ENCODE measurements at places on chromosomes 12 and 14. TPM values are rescaled to one million over a fixed set of nuclear protein-coding genes. Genes with fewer than 3 reads are reported as not detected.

Gene RNASE8
- not detected for total RNA-seq

- DNase-seq: no peak
Observed at GRCh38 chr14:81178063-81178462, 42.7 kb downstream of the GTF2A1 start.

GRCh38 chr12:112025808-112026375 lies 12.7 kb downstream of the ERP29 start:
- no peak for DNase-seq

DNA sequence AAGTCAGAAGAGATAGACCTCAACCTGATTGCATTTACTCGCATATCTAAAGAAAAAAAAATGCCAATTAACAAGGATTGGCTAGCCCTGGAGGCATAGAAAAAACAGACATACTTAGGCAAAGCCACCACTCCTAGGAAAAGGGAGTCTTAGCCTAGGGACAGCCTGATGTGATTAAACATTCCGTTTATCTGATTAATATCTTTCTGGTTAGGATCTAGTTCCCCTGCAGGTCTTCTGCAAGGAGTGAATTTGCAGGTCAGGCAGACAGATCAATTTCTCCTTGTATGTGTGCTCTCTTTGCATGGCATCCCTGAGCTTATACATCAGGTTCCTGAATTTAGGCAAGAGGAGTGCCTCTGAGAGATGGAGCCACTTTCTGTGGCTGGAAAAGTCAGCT lies 70.5 kb downstream of the ESRRB start:
- DNase-seq: no peak

DNA sequence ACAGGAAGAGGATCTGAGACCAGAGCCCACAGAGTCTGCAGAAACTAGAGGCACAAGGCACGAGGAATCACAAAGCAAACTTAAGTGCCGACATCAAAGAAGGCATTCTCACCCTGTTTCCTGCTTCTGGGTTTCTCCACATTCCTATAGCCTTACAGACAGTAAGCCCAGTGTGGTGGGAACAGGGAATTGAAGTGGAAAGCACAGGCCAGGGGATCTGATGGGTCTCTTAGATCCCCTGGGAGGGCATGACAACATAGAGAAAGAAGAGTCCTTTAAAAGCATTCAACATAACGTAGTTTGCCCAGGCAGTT lies 75.6 kb upstream of the FRMD6 start:
- DNase-seq: no peak

DNA sequence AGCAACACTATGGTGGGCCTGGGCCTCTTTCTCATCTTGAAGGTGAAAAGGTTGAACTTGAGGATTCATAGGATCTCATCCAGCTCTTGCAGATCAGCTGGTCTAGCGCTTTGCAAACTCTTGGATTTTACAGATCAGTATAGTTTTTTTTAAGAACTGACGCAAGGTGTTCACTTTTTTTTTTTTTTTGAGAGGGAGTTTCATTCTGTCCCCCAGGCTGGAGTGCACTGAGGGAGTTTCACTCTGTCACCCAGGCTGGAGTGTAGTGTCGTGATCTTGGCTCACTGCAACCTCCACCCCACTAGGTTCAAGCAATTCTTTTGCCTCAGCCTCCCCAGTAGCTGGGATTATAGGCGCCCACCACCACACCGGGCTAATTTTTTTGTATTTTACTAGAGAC lies 20.4 kb upstream of the LGMN start:
- no peak for DNase-seq

DNA sequence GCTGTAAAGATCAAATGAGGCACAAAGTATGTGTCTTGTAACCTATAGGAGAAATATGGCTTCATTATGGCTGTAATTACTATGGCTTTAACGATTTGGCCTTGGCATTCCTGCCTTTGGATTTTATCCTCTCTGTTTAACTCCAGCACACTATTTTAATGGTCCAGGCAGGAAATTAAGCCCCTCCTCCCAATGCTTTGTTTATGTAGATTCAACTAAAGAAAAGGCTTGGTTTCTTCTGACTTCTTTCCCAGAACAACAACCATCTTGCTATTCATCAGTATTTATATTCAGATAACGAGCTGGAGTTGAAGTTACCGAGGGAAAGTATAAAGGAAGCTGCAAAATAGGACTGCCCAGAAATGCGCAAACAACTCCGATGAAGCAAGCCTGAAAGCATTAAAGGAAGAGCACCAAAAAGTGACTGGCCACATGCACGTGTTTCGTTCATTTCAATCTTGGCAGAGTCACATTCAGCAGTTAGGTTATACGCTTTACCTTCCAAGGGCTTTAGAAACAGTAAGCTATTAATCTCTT lies 104.6 kb downstream of the NELL2 start:
- DNase-seq: no peak

- no peak for DNase-seq
Observed at GRCh38 chr12:4003576-4003975, 130.4 kb upstream of the PARP11 start.

DNA sequence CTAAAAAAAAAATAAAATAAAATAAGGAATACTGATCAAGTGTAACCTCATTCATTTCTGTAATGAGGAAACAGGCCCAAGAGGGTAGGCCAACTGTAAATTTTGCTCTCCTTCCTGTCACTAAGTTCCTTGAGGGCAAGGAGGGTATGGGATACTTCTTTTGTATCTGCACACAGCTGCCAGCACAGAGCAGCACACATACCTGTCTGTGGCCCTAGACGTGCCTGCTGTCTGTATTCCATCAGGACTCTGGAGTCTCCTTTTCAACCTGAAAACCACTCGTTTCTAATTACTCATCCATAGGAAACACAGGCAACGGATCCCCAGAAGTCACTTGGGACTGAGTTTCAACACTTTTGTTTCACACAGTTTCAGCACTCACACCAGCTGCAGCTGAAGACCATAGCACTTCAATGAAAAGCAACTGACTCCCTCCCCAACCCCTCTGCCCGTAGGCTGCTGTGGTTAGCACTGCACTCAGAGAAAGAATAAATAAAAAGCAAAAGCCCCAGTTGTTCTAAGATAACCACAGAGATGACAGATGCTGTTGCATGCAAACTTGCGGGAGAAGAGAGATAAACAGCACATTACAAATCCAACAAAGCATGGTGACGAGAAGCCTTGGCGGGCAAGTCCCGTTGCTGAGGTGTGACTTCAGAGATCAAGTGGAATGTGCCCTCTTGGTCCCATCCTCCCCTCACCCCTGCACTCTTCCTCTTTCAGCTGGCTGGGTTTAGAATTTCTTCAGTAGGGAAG lies 24.9 kb downstream of the CRACR2A start:
- no peak for DNase-seq

DNA sequence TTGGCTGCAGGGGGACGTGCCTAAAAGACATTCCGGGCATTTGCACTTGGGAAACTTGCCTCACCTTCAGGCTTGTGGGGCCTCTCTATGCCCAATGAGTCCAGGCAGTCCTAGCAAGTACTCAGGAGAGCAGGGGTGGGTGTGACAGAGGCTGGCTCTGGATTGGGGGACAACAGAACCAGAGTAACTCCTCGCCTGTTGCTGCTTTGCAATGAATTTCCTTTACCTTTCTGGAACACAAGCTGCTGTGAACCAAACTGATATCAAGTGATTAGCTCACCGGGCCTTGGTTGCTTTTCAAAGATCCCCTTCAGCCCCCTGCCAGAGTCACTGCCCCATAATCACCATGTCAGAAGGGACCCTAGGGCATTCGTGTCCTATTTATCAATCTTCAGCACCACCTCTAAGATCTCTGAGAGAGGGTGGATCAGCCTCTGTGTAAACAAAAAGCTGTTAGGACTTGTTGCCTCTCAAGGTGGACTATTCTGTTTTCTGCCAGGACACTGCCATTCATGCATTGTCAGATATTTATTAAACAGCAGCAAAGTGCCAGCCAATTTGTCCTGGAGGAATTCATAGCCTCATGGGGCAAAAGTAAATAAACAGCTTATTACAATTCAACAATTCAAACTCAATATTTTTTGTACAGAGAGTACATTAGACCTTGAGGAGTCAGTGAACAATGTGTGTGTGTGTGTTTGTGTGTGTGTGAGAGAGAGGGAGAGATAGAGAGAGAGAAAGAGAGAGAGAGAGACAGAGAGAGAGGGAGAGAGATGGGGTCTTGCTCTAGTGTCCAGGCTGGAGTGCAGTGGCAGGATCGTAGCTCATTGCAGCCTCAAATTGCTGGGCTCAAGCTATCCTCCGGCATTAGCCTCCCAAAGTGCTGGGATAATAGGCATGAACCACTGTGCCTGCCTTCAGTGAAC lies 11.3 kb downstream of the NFATC4 start:
- DNase-seq: no peak
